ENCODE measurements at places on chromosomes 6 and 20. TPM values are rescaled to one million over a fixed set of nuclear protein-coding genes. Genes with fewer than 3 reads are reported as not detected.

The TUBB1 gene
- total RNA-seq: 0.17 TPM

The HLA-DOA gene
- total RNA-seq: 0.75 TPM

DNA sequence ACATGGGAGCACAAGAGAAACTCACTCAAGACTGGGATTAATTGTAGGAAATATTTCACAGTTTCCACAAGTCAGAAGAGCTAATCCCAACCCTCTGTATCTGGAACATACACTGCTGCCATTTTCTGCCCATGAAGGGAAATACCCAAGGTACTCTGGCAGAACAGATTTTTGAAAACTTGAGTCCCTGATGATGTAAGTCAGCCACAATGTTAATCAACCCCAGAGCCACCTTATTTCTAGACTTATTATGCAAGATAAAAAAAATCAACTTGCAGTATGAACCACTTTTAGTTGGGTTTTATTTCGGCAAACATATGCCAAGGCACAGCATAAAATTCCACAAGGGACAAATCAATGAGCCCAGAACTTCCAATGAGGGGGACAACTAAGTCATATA lies 141.5 kb downstream of the LY86 start:
- DNase-seq: no peak

DNA sequence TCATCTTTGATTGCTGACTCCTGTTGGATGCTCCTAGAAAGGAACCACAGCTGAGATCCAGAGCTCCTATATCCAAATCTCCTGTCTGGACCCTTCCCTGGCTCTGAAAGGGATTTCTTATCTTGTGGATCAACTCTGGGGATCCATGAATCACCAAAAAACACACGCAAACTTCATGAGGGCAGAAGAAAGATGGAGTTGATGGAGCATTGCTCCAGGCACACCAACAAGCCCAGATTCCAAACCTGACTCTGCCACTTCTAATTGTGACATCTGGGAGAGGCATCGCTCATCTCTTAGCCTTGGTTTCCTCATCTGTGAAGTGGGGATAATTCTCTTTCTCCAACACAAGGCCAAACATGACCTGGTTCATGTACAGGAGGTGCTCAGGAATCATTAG lies 6.7 kb downstream of the KCNS1 start:
- DNase-seq: no peak

- DNase-seq: peak; percentile 29
These were observed 71.5 kb downstream of the NCR2 start for GRCh38 chr6:41406728-41407489.

DNA sequence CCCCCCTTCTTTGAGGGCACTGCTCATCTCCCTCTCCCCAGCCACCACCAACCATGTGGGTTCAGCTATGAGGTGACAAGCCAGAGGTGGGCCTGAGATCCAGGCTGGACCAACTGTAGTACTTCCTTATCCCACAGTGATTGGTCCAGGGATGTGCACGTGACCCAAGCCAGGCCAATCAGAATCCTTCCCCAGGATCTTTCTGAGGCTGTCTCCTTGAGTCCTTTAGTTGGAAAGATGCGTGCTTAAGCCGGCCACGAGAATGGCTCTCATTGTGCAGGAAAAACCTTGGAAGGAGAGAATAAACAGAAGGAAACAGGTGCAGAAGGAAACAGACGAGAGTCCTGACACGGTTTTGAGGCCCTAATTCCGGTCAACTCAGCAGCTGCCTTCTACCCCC lies 39.2 kb downstream of the ZC3H12D start:
- no peak for DNase-seq

GRCh38 chr6:87154641-87154992 lies 748 bp upstream of the ZNF292 start:
- DNase-seq: no peak

GRCh38 chr6:169208011-169208410 lies 45.6 kb downstream of the THBS2 start:
- DNase-seq: no peak

- DNase-seq: no peak
These were observed 67.8 kb upstream of the PHACTR2 start for GRCh38 chr6:143609972-143610371.

The BACH2 gene
- total RNA-seq: 3.8 TPM

DNA sequence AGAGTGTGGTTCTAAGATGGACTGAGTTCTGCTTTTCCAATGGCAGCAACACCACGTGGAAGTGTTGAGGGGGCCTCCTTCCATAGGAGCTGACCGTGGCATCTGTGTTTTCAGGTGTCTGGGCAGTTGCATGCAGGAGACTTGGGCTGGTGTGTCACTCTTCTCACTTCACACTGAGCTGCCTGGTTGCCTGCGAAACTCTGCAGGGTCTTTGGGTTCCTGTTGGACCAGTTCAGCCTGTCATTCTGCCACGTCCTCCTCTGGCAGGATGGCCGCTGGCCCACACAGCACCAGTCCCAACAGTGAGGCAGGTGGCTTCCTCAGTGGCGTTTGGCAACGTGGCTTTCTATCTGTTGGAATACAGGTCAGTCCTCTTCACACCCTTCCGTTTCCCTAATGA lies 16.1 kb upstream of the UNC93A start:
- no peak for DNase-seq

The HAO1 gene
- total RNA-seq: not detected

DNA sequence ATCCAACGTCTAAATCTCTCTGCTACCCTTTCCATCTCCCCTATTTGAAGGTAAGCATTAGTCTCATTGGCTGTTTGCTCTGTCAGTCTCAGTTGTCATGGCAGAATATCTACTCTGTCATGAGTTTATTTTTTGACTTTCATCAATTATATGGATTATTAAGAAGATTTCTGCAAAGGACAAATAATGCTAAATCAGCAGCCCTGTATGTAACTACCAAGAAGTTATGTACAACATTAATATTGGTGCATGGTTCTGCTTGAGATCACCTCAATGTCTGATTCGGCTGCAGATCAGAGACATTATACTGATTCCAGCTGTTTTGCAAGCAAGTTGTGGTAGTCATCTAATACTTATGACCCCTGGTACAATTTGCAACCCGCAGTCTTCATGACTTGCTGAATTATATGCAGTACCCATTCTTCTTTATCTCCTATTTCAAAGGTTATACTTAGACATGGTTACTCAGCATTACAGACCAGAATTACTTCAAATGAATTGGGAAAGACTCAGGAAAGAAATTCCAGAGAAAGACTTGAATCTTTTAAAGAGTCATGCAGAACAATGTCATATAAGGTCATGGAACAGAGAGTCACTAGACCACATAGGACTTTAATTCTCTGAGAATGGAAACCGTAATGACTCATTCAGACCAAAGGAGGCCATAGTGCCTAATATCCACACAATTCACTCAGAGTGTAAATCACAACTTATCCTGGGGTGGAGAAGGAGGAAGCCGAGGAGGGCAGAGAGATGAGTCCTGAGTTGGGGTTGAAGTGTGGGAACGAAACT lies 201.4 kb downstream of the IBTK start:
- no peak for DNase-seq

- DNase-seq: no peak
These were observed 99.9 kb downstream of the OTOR start for GRCh38 chr20:16848061-16848460.

- no peak for DNase-seq
These were observed 8.5 kb upstream of the PACSIN1 start for GRCh38 chr6:34457382-34457741.

The GLP1R gene
- 0.58 TPM for total RNA-seq

- DNase-seq: no peak
These were observed 86.0 kb upstream of the NT5E start for GRCh38 chr6:85363870-85364269.

The RNF182 gene
- total RNA-seq: not detected

GRCh38 chr6:152636609-152637295 lies 410 bp downstream of the SYNE1 start:
- peak; percentile 61 for DNase-seq

- DNase-seq: no peak
These were observed 102.8 kb downstream of the NRSN1 start for GRCh38 chr6:24228681-24229255.

- no peak for DNase-seq
These were observed 18.6 kb downstream of the HMGCLL1 start for GRCh38 chr6:55560290-55560885.

DNA sequence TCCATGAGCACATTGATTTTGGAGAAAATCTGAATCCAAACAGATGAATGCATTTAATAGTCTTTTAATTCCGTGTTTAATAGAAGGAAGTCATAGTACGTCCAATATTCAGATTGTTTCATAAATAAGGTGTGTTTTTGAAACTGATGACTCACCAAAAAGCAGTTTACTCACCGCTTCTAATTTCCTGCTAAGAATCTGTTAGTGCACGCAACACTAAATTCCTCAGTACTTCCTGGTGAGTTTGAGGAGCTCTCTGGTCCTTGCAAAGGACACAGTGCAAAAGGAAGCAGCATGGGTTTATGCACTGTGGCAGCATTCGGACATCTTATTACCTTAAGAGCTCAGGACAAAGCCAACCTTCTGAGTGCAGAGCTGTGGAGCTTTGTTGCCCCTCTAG lies 2.3 kb upstream of the ADGRF1 start:
- no peak for DNase-seq

The GGTLC1 gene
- total RNA-seq: not detected

- DNase-seq: peak; percentile 53
These were observed 624 bp upstream of the NPEPL1 start for GRCh38 chr20:58691773-58692578.

The BAG2 gene
- 7.2 TPM for total RNA-seq

GRCh38 chr20:32201977-32202363 lies 5.6 kb downstream of the PLAGL2 start:
- DNase-seq: no peak

The TMEM14C gene
- 121 TPM for total RNA-seq

- no peak for DNase-seq
These were observed 196.3 kb downstream of the EPM2A start for GRCh38 chr6:145538989-145539388.

The AVP gene
- total RNA-seq: not detected

DNA sequence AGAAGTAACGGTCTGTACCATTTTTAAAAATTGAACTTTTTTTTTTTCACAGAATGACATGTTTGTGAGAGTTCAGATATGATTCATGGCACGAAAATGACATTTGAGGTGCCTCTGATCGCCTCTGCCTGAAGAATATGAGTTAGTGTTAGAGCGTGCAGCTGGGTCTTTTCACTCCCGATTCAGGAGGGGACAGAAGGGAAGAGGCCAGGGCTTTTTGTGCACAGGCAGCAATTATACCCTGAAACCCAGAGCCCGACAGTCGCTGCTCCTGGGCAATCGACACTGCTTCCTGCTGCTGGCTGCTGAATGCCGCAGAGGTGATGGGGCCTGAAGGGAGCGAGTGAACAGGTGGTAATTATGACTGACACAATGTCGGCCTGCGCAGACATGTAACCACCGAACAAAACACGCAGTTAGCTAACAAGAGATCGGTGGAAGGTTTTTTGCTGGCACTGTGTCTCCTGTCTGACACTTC lies 652.0 kb upstream of the NOX3 start:
- no peak for DNase-seq

The MAS1 gene
- not detected for total RNA-seq

DNA sequence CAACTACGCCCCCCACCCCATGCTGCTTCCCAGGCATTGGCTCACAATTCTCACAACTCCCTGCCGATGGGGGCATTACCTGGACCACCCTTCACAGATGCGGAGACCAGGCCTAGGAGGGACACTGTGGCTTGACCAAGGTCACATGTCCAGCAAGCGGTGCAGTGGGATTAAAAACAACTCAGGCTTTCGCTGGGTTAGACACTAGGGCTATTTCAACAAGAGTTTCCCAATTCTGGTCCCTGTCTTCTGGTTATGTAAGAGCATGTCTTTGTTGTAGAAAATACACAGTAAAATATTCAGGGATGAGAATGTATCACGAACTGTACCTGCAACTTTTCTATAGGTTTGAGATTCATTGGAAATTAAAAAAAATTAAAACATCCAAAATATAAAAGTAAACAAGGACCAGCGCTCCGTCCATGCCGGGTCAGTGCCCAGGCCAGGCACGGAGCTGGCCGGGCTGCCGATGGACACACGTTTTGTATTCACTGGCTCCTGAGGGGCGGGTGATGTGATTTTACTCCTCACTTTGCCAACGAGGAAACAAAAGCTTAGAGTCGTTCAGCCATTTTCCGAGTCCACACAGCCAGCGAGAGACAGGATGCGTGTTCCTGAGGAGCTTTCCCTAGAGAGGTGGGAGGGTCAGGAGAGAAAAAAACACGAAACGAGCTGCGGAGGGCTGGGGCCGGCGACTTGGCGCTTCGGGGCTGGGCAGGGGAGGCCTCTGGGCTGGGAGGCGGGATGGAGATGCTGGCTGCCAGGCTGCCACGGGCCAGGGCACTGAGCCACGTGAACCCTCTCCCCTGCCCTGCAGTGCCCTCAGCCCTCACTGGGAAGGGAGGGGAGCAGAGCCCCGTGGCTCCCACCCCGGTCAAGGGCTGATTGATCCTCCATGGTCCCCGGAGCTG lies 17.1 kb upstream of the VSTM2L start:
- DNase-seq: no peak

DNA sequence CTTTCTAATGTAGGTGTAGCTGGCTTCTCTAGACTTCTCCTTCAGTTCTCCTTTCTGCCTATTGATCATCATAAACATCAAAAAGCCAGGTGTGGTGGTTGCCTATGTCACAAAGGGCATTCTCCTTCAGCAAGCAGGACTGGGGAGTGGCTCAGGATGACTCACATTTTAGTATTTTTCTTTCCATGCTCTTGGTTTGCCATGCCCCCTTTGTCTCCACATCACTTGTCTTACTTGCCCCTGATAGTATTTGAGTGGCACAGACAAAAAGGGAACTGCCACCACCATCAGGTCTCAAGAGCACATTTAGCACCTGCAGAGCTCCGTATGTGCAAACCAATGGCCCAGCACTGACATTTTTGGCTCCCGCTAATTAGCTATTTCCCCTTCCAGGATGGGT lies 698.8 kb downstream of the DHX35 start:
- DNase-seq: no peak

DNA sequence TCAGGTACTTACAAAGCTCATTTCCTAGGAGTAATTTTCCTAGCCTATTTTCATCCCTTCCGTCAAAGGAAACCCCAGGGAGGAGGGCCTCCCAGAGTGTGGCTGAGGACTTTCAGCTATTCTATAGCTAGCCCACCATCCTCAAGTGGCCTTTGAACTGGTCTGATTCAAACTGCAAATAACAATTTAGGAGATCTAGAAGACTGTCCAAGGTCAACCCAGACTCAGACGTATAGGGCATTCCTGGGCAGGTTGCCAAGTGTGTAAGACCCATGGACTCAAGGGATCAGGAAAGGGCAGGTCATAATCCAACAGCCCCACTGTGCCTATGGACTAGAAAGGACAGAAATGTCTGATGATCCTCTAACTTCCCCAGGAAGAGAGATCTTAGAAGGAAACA lies 2.1 kb upstream of the RRAGD start:
- no peak for DNase-seq

All from heart right ventricle (tissue), 16 donors.